ENCODE measurements at places on chromosomes 16 and 17.

DNA sequence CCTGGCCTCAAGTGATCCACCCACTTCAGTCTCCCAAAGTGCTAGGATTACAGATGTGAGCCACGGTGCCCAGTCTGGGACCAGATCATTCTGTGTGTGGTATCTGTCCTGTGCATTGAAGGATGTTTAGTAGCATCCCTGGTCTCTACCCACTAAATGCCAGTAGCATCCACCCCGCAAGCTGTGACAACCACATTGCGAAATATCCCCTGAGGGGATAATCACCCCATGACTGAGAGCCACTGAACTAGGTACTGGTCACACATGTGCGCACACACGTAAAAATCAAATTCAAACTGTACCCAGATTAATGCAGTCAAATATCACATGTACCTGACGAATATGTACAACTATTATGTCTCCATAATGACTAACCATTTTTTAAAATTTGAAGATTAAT lies 35.8 kb downstream of the TEKT5 start:
- DNase-seq, result no peak

DNA sequence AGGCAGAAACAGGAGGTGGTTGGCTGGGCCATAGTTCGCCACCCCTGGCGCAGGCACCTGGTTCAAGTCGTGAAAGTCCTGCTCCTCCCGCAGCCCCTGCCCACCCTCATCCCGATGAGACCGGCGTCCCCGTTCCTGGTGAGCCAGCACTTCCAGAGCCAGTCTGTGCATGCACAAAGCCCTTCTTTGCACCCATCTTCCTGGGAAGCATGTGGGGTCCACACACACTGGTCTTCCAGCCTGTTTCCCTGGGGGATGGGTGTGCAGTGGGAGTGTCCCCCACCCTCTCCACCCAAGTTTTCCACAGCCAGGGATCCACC lies 1.6 kb upstream of the ZG16B start:
- DNase-seq, result no peak

DNA sequence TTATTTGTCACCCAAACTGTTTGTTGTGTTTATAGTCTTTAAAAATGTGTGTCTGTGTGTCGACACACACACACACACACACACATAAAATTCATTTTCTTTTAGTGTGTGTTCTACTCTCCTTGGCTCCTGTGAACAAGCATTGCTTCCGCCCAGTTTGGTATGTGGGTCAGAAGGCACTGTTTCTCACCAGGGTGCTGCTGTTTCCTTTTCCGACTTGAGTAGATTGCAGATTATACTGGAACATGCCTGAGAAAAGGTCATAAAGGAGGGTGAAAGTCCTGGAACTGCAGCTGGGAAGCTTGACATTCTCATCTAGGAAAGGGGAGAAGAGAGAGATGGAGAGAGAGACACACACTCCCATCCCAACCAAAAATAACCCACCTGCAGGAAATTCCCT lies 330.3 kb downstream of the BCAS3 start:
- no peak for DNase-seq

- DNase-seq, result no peak
Observed at GRCh38 chr16:82510789-82511305, 115.9 kb upstream of the CDH13 start.

GRCh38 chr16:15658149-15658548 lies 8.1 kb downstream of the NDE1 start:
- no peak for DNase-seq

GRCh38 chr16:49488336-49488735 lies 114.7 kb downstream of the C16orf78 start:
- no peak for DNase-seq

DNA sequence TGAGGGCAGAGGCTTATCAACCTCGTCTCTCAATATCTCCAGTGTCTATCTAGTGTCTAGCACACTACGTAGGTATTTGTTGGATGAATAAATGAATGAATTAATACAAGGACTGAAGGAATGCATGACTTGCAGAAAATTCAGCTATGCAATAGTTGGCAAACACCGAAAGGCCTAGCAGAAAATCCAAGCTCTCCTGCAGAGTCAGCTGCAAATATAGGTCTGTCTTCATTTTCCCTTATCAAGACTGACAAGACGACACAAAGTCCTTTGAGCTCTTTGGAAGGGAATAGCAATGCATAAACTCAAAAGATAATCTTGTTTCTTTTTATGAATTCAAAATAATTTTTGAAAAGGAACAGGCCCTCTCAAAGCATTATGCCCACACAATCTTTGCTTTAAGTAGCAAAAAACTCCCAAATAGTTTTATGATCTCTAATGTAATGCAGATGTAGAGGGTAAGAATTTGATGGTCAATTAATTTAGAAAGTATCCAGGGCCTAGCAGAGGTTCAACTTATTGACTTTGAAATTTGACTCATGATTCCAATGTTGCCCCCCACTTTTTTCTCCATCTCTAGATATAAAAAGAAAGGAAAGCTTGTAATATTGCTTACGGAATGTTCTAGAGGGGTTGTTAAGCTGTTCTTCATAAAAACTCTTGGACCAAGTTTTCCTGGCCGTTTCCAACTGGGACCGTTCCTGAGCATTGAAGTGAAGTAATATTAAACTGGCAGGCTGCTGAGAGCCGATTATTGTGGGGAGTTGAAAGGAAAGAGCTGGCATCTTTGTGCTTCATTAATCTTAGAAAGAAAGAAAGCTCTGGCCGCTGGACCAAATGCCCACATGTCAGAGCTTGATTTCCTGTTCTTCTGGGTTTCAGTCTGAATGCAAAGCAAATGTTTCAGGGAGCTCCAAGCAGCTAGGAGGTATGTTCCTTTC lies 227.3 kb downstream of the HS3ST3A1 start:
- DNase-seq, result no peak

DNA sequence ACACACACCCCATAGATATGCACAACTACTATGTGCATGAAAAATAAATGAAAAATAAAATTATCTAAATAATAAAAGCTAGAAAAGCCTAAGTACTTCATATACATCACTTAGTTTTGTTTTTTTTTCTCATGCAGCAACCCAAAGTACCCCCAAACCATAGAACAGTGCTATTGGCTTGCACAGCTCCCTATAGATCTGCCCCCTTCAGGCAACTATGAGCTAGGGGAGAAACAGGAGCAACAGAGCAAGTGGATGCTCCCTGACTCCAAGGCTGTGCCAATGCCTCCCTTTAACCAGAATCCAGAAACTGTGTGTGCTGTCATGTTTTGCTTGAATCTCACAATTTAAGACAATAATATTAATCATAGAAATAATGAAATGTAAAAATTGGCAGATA lies 605.5 kb downstream of the TOX3 start:
- no peak for DNase-seq

DNA sequence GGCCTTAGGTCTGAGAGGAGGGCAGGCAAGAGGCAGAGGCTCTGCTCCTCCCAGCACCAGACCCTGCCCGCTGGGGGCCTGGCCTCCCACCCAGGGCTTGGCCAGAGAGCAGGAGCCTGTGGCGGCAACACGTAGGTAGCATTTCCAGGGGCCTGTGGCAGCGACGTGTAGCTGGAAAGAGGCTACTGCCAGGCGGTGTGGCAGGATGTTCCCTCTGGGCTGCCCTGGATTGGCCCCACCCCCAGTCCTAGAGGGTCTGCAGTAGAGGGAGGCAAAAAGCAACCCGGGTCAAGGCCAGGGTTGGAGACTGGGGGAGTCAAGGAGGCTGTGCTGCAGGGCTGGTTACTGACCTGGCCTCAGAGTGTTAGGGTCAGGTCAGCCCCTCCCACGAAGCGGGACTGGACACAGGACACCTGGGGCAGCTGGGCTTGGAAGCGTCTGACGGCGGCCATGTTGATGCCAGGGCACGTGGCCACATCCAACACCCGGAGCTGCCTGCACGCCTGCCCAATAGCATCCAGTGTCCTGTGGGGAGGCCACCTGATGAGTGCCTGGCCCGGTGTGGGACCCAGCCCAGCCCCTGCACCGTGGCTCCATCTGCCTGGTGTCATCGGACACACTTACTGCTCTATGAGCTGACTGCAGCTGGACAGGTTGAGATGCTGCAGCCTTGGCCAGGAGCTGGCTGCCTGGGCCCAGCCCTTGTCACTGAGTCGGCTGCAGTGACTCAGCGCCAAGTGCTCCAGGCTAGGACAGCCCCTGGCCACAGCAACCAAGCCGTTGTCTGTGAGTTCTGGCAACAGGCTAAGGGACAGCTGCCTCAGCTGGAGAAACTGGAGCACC lies 8.5 kb downstream of the ELMO3 start:
- no peak for DNase-seq

GRCh38 chr17:613725-614124 lies 100.9 kb downstream of the VPS53 start:
- DNase-seq, result no peak
